ENCODE measurements at places on chromosomes 13 and 19.

- no peak for DNase-seq
Observed at GRCh38 chr13:45521297-45521696, 56.6 kb downstream of the COG3 start.

GRCh38 chr19:51751655-51752054 lies at the start of gene FPR1:
FPR1 (minus strand) TSS chr19:51751878; CDS start chr19:51746994, 4,884 bp downstream.
- DNase-seq, result no peak

- DNase-seq, result no peak
Observed at GRCh38 chr13:95247171-95247570, 54.1 kb downstream of the ABCC4 start.

DNA sequence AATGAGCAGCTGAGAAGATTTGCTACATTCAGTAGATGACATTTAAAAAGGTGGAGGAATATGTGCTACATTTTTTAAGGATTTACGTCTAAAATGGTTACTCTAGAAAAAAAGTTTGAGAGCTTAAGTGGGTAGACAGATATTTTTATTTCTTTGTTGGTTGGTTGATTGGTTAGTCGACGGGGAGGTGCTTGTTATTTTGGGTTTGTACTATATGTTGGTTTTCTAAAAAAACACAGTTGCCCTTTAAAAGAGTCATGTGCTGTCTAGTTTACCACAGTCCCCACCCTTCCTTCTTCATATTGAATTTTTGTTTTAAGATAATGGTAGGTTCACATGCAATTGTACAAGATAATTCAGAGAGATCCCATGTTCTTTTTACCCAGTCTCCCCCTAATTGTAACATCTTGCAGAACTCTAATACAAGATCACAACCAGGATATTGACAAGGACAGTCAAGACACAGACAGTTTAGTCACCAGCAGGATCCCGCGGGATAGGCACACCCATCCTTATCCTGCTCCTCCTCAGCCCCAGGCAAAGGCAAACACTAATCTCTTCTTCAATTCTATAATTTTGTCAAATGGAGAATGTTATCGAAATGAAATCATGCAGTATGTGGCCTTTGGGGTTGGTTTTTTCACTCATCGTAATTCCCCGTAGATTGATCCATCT lies 171.4 kb downstream of the FOXO1 start:
- DNase-seq, result no peak

- no peak for DNase-seq
Observed at GRCh38 chr13:110366733-110367132, 59.6 kb downstream of the COL4A2 start.

DNA sequence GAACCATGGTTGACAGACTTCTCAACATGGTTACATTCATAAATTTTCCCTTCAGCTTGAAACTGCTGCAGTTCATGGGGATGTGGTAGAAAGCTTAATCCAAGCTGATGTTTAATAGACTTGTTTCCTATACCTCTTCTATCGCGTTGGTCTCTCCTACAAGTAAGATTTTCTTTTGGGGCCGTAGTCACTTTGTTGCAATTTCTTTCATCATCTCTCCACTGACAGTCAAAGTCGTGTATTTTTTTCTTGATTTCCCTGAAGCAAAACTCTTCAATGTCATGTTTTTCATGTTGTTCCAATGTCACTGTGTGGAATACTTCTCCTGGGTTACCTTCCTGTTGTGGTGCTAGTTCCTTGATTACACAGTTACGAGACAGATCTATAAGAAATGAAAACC lies 6.3 kb upstream of the ZNF160 start:
- DNase-seq, result no peak
